ENCODE measurements at places on chromosomes 7 and 10.

DNA sequence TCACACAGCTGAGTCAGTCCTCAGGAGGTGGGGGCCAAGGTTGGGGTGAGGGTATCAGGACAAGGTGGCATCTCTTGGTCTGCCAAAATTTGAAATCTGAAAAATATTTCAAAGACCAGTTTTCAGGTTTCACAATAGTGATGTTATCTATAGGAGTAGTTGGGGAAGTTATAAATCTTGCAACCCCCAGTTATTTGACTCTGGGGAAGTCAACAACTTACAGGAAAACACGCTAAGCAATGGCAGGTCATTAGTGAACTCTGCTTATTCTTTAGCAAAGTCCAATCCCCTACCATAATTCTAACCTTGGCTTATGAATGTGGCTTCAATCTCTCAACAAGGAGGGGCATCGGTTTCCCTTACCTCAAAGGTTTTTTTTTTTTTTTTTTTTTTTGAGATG lies 94.9 kb downstream of the MARCHF5 start:
- no peak for DNase-seq

GRCh38 chr7:153835103-153835502 lies 217.1 kb upstream of the DPP6 start:
- DNase-seq, result no peak

GRCh38 chr10:95071107-95071660 lies 1.9 kb upstream of the CYP2C8 start:
- no peak for DNase-seq

DNA sequence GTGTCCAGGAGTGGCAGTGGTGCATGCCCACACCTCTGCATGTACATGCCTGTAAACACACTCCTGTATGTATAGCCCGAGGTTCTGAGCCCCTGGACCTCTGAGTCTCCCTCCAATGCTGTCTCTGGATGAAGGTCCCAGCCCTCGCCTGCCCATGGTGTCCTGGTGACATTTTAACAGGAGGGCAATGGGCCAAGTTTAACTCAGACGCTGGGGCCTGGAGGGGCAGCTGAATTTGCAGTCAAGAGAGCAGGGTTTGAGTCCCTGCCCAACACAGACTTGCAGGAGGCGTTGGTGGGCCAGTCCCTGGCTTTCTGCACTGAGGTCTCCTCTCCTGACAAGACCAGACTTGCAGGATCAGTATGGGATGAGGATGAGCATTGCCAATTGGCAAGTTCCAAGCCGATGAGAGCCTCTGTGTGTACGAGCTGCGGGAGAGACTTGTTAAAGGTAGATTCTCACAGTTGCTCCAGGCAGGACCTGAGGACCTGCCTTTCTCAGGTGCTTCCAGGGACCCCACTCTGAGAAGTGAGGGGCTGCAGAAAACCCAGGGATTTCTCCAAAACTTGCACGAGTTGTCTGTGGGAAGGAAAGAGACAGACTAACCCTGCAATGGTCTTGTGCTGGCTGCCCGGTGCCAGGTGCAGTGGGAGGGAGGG lies 141.9 kb downstream of the ELFN1 start:
- DNase-seq, result no peak

GRCh38 chr10:57799625-57800024 lies 468.1 kb downstream of the IPMK start:
- DNase-seq, result no peak

DNA sequence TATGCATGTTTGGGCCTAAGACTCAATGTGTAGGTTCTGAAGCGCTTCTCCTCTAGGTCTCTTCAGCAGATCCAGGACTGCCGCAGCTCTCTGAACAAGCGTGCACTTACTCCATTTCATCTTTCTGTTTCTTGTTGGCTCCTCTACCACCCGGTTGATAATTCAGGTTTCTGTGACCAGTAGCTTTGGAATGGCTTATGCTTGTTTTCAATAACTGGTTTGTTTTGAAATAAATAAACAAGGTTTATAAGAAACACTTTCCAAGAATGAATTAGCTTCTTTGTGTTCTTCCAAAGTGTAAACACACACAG lies 1.5 kb downstream of the MDFIC start:
- no peak for DNase-seq

DNA sequence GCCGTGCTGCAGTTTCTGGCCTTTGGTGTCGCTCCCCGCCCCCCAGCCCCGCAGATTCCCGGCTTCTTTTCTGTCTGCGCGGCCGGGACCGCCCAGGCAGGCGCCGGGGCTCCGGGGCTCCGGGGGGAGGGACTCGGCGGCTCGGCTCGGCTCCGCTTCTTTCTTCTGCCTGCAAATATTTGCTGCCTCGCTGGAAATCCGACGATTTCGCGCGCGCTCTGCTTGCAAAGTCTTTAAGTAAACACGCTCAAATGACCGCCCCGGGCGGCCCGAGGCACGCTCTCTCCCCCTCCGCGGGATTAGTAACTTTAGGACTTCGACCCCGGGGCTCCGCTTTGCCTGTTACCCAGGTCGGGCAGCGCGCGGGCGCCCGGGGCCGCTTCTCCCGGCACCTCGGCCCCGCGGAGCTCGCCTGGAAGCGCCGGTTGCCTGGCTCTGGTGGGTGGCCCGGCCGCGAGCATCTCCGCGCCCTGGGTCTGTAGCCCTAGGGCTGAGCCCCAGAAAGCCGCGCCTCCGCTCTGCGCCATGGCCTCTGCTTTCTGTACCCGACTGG lies 3.9 kb upstream of the GATA3 start:
- DNase-seq, result peak; percentile 57

DNA sequence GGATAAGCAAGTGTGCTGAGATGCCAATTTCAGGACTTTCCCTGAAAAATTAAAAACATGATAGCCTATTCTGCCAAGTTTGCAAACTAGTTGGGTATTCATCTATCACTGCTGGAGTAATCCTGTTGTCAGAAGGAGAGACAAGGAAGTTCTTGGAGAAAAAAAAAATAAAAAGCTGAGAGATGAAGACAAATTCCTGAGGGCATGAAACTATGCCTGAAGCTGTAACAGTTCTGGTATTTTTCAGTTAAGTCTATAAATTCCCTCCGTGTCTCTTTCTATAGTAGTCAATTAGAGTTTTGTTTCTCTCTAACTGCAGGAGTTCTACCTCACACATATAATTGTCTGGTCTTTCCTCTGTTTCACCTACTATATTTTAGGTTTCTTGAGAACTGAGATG lies 95.7 kb downstream of the DGKB start:
- no peak for DNase-seq

GRCh38 chr10:71959526-71959925 lies 4.7 kb upstream of the CHST3 start:
- DNase-seq, result no peak

GRCh38 chr10:124289851-124290795 lies 128.6 kb downstream of the OAT start:
- no peak for DNase-seq

- no peak for DNase-seq
Observed at GRCh38 chr7:115707258-115708012, 323.1 kb downstream of the TFEC start.

GRCh38 chr7:33762911-33763306 lies 142.4 kb upstream of the BMPER start:
- no peak for DNase-seq

All from CD8-positive, alpha-beta memory T cell (primary cell).